ENCODE measurements at places on chromosomes 12 and 14.

DNA sequence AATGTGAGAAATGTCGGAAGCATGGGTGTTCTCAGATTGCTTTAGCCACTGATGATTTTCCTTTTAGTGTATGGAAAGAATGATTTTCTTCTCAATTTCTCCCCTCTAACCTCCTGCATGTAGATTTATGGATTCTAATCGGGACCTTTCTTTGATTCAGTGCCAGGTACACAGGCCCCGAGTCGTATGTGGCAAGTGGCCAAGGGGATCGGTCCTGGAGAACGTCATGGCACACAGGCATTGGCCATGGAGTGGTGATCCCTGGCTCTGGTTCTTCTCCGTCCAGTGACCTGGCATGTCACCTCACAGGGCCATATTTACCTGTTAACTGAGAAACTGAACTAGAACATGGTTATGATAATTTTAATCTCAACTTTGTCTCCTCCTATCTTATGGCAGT, 58.1 kb downstream of the ETV6 start:
- H3K27ac ChIP-seq = no peak overlapping the region
- DNase-seq = no peak
- H3K27me3 ChIP-seq = no peaks in the 10 kb centered on the region
- H3K4me1 ChIP-seq = peaks cover 2% of the 10 kb centered on the region

GRCh38 chr12:49646871-49647654, 23.7 kb downstream of the PRPF40B start:
- no peak overlapping the region for H3K4me3 ChIP-seq
- H3K27me3 ChIP-seq = no peaks in the 10 kb centered on the region
- no peak overlapping the region for H3K27ac ChIP-seq
- no peak for DNase-seq

DNA sequence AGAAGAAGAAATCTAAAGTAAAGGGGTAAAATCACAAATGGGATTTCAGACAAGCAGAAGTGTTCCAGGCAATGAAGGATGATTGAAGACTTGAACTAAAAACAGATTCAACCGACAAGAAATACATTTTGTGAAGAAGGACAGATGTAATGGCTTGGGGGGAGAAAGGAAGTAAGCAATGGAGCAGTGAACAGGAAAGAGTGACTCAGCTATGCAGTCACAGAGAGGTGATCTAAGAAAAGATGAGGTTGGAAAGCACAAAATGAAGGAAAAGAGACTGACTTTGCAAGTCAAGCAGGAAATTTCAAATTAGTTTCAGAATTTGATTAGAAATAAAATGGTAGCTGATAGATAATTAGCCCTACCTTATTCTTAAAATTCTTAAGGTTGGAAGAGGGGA, 66.5 kb downstream of the PUS7L start:
- H3K27me3 ChIP-seq = peaks cover 3% of the 10 kb centered on the region
- no peaks in the 10 kb centered on the region for H3K36me3 ChIP-seq
- DNase-seq = no peak
- no peaks in the 10 kb centered on the region for H3K4me1 ChIP-seq
- H3K27ac ChIP-seq = no peak overlapping the region

- no peaks in the 10 kb centered on the region for H3K27me3 ChIP-seq
- H3K4me3 ChIP-seq = peak overlapping the region; percentile 95
- H3K36me3 ChIP-seq = peaks cover 42% of the 10 kb centered on the region
- H3K4me1 ChIP-seq = peaks cover 68% of the 10 kb centered on the region
- no peak for DNase-seq
These were observed 1.7 kb downstream of the STAT6 start for GRCh38 chr12:57109207-57110103.

DNA sequence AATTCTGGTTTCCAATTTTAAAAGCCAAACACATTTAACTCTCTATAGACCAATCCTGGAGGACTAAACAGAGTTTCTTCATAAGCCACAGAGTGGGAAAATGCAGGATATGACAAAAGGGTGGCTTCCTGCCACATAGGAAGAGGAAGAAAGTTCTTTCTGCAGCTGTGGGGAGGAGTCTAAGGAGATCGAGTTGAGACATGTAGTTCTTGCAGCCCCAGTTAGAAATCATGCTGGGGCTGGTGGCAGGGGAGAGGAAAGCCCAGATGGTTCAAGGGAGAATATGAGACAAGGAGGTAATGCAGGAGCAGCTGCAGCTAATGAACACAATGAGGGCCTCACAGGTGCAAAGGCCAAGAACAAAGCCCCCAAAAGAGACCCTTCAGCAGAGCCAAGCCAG, 85.0 kb upstream of the ARID2 start:
- H3K4me3 ChIP-seq = no peak overlapping the region
- H3K27ac ChIP-seq = no peak overlapping the region
- H3K27me3 ChIP-seq = peaks cover 4% of the 10 kb centered on the region
- peaks cover 7% of the 10 kb centered on the region for H3K4me1 ChIP-seq

- no peaks in the 10 kb centered on the region for H3K36me3 ChIP-seq
- no peaks in the 10 kb centered on the region for H3K4me1 ChIP-seq
- H3K27me3 ChIP-seq = no peaks in the 10 kb centered on the region
These were observed 360.9 kb downstream of the NAV3 start for GRCh38 chr12:78191611-78192010.

DNA sequence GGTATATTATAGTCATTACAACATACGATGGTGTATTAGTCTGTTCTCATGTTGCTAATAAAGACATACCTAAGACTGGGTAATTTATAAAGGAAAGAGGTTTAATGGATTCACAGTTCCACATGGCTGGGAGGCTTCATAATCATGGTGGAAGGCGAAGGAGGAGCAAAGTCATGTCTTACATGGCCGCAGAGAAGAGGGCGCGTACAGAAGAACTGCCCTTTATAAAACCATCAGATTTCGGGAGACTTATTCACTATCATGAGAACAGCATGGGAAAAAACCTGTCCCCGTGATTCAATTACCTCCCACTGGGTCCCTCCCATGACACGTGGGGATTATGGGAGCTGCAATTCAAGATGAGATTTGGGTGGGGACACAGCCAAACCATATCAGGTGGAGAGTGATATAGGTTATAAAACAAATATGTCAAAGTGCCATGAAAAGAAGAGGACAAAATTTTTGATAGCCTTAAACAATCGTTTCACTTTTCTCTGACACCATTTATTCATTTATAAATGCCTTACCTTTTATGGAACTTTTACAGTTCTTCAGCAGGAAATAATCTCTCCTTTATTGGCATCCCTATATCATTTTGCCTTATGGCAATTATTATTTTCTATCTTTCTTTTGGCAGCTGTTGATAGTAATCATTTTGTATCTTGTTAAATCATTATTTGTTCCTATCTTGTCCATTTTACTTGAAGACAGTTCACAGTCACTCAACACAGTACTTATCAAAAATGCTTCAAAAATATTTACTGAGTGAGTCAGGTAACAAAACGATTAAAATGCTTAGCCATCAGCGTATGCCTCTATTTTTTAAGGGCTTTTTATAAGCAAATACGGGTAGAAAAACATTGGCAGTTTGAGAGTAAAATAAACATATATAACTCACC, 196.0 kb downstream of the RAD51B start:
- H3K36me3 ChIP-seq = no peaks in the 10 kb centered on the region
- H3K27me3 ChIP-seq = no peaks in the 10 kb centered on the region
- no peak overlapping the region for H3K27ac ChIP-seq
- no peak for DNase-seq

GRCh38 chr14:50091240-50091913, 25.0 kb downstream of the VCPKMT start:
- H3K27ac ChIP-seq = no peak overlapping the region
- peaks cover 54% of the 10 kb centered on the region for H3K4me1 ChIP-seq
- H3K4me3 ChIP-seq = no peak overlapping the region
- DNase-seq = no peak
- no peaks in the 10 kb centered on the region for H3K27me3 ChIP-seq

DNA sequence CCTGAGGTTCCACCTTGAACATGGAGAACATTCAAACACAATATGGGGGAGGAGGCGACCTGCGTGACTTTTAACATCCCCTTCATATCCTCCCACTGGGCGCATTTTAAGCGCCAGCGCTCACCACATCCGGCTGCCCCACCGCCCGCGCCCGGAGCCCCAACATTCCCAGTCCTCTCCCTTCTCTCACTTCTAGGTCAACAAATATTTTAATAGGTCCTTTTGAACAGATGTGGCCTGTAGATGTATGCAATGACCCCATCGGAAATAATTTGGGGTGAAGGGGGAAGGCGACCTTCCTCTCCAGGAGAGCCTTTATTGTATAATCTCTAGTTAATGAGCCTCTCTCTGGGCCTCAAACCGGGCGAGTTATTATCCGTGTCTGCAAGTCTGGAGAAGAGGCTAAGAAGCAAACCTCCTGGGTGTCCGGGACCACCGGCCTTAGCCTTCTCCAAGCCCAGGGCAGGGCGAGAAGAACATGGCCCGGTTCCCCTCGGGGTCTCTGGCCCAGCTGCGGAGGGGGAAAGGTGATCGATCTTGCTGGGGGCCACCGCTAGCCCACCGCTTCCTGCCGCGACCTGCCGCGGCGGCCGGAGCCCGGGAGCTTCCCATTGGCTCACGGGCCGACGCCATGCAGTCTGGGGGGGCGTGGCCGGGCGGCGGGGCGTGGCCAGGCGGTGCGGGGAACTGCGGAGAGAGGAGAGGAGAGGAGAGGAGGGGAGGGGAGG, 83.2 kb upstream of the HMGA2 start:
- H3K27me3 ChIP-seq = peaks cover 4% of the 10 kb centered on the region
- H3K36me3 ChIP-seq = no peaks in the 10 kb centered on the region
- H3K27ac ChIP-seq = no peak overlapping the region
- peak; percentile 58 for DNase-seq
- H3K4me3 ChIP-seq = peak overlapping the region; percentile 40
- H3K4me1 ChIP-seq = peaks cover 4% of the 10 kb centered on the region

GRCh38 chr12:15276088-15276698, 46.1 kb upstream of the PTPRO start:
- no peak overlapping the region for H3K4me3 ChIP-seq
- H3K27ac ChIP-seq = no peak overlapping the region
- no peaks in the 10 kb centered on the region for H3K36me3 ChIP-seq
- no peak for DNase-seq
- H3K27me3 ChIP-seq = peaks cover 12% of the 10 kb centered on the region
- peaks cover 12% of the 10 kb centered on the region for H3K4me1 ChIP-seq

DNA sequence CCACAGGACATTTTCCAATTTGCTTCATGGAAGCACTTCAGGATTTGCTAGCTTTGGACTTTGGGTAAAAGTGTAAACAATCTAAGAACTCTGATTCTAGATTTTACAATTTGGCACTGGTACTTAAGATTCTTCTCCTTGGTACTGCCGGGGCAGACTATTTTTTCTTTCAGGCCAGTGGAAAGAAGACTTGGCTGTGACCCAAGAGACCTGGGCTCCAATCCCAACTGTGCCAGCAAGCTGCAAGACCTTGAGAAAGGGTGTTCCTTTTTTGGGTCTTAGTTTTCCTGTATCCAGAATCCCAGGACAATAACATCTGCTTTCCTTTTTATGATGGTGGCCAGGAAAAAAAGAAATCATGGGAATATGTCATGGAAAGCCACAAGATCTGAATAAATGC, 148.1 kb upstream of the CRY1 start:
- no peaks in the 10 kb centered on the region for H3K27me3 ChIP-seq
- no peaks in the 10 kb centered on the region for H3K36me3 ChIP-seq
- H3K27ac ChIP-seq = no peak overlapping the region
- no peak overlapping the region for H3K4me3 ChIP-seq
- peaks cover 4% of the 10 kb centered on the region for H3K4me1 ChIP-seq

GRCh38 chr12:101229841-101230241, 19.8 kb upstream of the SLC5A8 start:
- H3K27me3 ChIP-seq = no peaks in the 10 kb centered on the region
- no peaks in the 10 kb centered on the region for H3K4me1 ChIP-seq
- no peaks in the 10 kb centered on the region for H3K36me3 ChIP-seq
- H3K4me3 ChIP-seq = no peak overlapping the region
- no peak for DNase-seq
- H3K27ac ChIP-seq = no peak overlapping the region

- DNase-seq = no peak
- H3K4me1 ChIP-seq = no peaks in the 10 kb centered on the region
- H3K27me3 ChIP-seq = no peaks in the 10 kb centered on the region
- H3K36me3 ChIP-seq = peaks cover 70% of the 10 kb centered on the region
- no peak overlapping the region for H3K27ac ChIP-seq
- H3K4me3 ChIP-seq = no peak overlapping the region
These were observed 62.2 kb upstream of the CFL2 start for GRCh38 chr14:34776611-34777010.

All from CD4-positive, alpha-beta T cell (primary cell).